Myometrial cell (primary cell): ENCODE measurements at places on chromosomes 3 and 15. TPM values are rescaled to one million over a fixed set of nuclear protein-coding genes. Genes with fewer than 3 reads are reported as not detected.

CCR1 gene
- under 0.01 and 0.29 TPM in 2 replicates for total RNA-seq

ZNF502 gene
- total RNA-seq = 0.86 and 2.1 TPM in 2 replicates

CDC25A gene
- total RNA-seq = 1.2 and 3.2 TPM in 2 replicates

PLS1 gene
- total RNA-seq = 0.53 and 0.58 TPM in 2 replicates

OXTR gene
- 70.9 and 77.4 TPM in 2 replicates for total RNA-seq

GRK7 gene
- under 0.01 TPM in 1 of 2 replicates, not detected in the other for total RNA-seq

UBAP1L gene
- 0.18 and 0.29 TPM in 2 replicates for total RNA-seq

ANKDD1A gene
- 0.35 and 1.7 TPM in 2 replicates for total RNA-seq

ZNF106 gene
- 28.0 and 35.8 TPM in 2 replicates for total RNA-seq

CATSPER2 gene
- total RNA-seq = 0.58 and 2.1 TPM in 2 replicates

LRRC31 gene
- total RNA-seq = not detected in 2 replicates

AHSG gene
- not detected in 2 replicates for total RNA-seq

TM6SF1 gene
- total RNA-seq = 1.2 and 3.4 TPM in 2 replicates

RTP1 gene
- total RNA-seq = not detected in 2 replicates

RNF168 gene
- 9.8 and 13.3 TPM in 2 replicates for total RNA-seq

TIGIT gene
- not detected in 2 replicates for total RNA-seq

RAB7A gene
- 58.2 and 67.2 TPM in 2 replicates for total RNA-seq

PLA1A gene
- 0.18 TPM in 1 of 2 replicates, not detected in the other for total RNA-seq

XCR1 gene
- not detected in 2 replicates for total RNA-seq

FBXO40 gene
- total RNA-seq = not detected in 2 replicates

IL17RB gene
- total RNA-seq = not detected in 2 replicates

SCN11A gene
- not detected in 2 replicates for total RNA-seq

PPP1R14D gene
- not detected in 2 replicates for total RNA-seq

DNAH12 gene
- total RNA-seq = not detected in 2 replicates

RETNLB gene
- total RNA-seq = not detected in 2 replicates

ANKRD63 gene
- total RNA-seq = not detected in 2 replicates

MYL3 gene
- not detected in 2 replicates for total RNA-seq

BCL2A1 gene
- 0.71 and 0.86 TPM in 2 replicates for total RNA-seq

LRRC2 gene
- total RNA-seq = 0.18 TPM in 1 of 2 replicates, not detected in the other

CCPG1 gene
- total RNA-seq = 16.7 and 27.3 TPM in 2 replicates

LRTM1 gene
- total RNA-seq = not detected in 2 replicates

ZSCAN29 gene
- total RNA-seq = 5.7 and 14.4 TPM in 2 replicates

PML gene
- total RNA-seq = 48.1 and 50.2 TPM in 2 replicates

FSTL1 gene
- 500 and 637 TPM in 2 replicates for total RNA-seq

KCNAB1 gene
- total RNA-seq = 0.53 TPM in 1 of 2 replicates, not detected in the other

IRAK2 gene
- 2.9 and 3.5 TPM in 2 replicates for total RNA-seq

OCA2 gene
- not detected in 2 replicates for total RNA-seq

ZMAT3 gene
- 16.4 and 19.3 TPM in 2 replicates for total RNA-seq

TGM4 gene
- under 0.01 TPM in 1 of 2 replicates, not detected in the other for total RNA-seq

ARHGEF26 gene
- 4.1 and 10.1 TPM in 2 replicates for total RNA-seq

KY gene
- 0.89 TPM in 1 of 2 replicates, not detected in the other for total RNA-seq

GATA2 gene
- total RNA-seq = 36.9 and 43.2 TPM in 2 replicates

MB21D2 gene
- total RNA-seq = 14.2 and 16.1 TPM in 2 replicates

COL6A5 gene
- total RNA-seq = not detected in 2 replicates

ERICH6 gene
- total RNA-seq = 0.35 TPM in 1 of 2 replicates, not detected in the other

IQCF6 gene
- not detected in 2 replicates for total RNA-seq

RBM5 gene
- total RNA-seq = 61.3 and 61.4 TPM in 2 replicates

AMT gene
- 0.35 and 0.58 TPM in 2 replicates for total RNA-seq

WDR93 gene
- 1.2 TPM in 1 of 2 replicates, not detected in the other for total RNA-seq

SPINT1 gene
- 8.4 and 9.0 TPM in 2 replicates for total RNA-seq

CCR4 gene
- not detected in 2 replicates for total RNA-seq

TNK2 gene
- 9.7 and 17.3 TPM in 2 replicates for total RNA-seq

OR5H6 gene
- not detected in 2 replicates for total RNA-seq

SI gene
- not detected in 2 replicates for total RNA-seq

ENTPD3 gene
- total RNA-seq = not detected in 2 replicates

TM4SF4 gene
- total RNA-seq = not detected in 2 replicates

RUVBL1 gene
- total RNA-seq = 85.6 and 101 TPM in 2 replicates

CTDSPL gene
- 21.9 and 35.8 TPM in 2 replicates for total RNA-seq

MEIS2 gene
- total RNA-seq = 57.4 and 65.4 TPM in 2 replicates

GJD2 gene
- not detected in 2 replicates for total RNA-seq
